CD8-positive, alpha-beta memory T cell (primary cell): ENCODE measurements at places on chromosomes 16 and 17.

DNA sequence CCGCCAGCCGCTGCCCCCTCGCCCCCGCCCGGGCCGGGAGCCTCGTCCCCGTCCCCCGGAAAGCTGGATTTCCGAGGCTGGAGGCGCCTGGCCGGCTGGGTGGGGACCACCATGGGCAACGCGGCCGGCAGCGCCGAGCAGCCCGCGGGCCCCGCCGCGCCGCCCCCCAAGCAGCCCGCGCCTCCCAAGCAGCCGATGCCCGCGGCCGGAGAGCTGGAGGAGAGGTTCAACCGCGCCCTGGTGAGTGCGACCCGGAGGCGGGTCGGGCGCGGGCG, 266 bp downstream of the FMNL1 start:
- DNase-seq, result no peak

- no peak for DNase-seq
Observed at GRCh38 chr17:45145035-45145389, 3.3 kb upstream of the HEXIM1 start.

DNA sequence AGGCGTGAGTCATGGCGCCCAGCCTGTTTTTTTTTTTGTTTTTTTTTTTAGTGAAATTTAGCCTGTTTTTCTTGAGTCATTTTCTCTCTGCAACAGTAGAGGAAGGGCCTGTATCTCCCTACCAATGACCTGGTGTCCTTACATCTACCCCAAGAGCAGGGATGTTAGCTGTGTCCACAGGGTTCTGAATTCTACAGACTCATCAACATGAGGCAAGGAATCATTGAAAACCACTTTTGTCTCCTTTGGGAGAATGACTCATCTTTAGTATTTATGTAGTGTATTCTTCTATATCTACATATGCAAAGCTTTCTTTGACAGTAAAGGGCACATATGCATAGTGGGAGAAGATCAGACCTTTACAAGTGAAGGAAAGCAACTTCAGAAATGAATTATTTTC, 105.3 kb downstream of the SPECC1 start:
- DNase-seq, result no peak

DNA sequence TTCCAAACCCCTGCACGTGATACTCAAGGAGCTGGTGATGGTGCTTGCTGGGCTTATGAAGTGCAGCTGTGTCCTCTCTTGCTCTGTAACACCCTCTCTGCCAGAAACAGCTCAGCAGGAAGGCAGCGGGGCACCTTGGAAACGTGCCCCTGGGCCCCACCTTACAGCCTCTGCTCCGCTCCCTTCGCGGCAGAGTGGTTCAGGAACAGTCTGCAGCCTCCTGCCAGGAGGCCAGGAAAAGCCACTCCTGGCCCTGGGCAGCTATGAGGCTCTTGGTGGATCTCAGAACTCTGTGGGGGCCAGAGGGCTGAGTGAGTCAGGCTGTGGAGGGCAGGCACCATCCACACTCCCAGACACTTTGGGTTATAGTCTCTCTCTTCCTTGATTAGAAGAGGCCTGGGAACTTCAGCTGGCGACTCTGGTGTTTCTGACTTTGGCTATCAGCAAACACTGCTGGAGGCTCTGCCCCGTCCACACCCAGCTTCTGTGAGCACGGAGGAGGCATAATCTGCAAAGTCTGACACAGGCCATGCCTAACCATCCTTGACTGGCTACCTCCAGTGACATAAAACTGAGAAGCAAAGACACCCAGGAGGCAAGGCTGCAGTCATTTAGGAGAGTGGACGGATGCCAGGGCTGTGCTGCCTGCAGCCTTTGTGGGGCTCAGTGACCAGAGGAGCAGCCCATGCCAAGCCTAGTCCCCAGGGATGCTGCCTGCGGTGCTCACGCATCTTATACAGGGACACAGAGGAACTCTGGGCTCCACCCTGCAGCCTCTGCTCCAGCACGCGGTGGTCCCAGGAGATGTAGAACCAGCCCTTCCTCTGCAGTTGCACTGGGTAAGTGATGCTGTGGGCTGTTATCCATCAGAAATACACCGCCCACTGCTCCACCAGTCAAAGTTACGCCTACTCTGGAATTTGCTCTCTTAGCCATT, 65.3 kb downstream of the METRNL start:
- no peak for DNase-seq

GRCh38 chr17:8692916-8693315, 51.7 kb downstream of the CCDC42 start:
- no peak for DNase-seq
